ENCODE measurements at places on chromosomes 1 and 21.
A peak's percentile ranks its signal among the peaks of the same experiment; 100 is the strongest.

GRCh38 chr1:8572106-8572505 lies 245.3 kb downstream of the RERE start:
- no peak for DNase-seq

DNA sequence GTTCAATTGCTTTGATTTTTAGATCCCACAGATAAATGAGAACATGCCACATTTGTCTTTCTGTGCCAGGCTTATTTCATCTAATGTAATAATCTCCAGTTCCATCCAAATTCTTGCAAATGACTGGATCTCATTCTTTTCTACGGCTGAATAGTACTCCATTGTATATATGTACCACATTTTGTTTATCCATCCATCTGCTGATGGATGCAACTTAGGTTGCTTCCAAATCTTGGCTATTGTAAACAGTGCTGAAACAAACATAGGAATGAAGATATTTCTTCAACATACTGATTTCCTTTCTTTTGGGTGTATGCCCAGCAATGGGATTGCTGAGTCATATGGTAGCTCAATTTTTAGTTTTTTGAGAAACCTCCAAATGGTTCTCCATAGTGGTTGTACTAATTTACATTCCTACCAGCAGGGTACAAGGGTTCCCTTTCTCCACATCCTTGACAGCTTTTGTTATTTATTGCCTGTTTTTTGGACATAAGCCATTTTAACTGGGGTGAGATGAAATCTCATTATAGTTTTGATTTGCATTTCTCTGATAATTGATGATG lies 344.4 kb downstream of the KCTD3 start:
- DNase-seq = no peak

- peak; percentile 17 for DNase-seq
Measured at GRCh38 chr1:24421502-24421901, 5.9 kb downstream of the NIPAL3 start.

DNA sequence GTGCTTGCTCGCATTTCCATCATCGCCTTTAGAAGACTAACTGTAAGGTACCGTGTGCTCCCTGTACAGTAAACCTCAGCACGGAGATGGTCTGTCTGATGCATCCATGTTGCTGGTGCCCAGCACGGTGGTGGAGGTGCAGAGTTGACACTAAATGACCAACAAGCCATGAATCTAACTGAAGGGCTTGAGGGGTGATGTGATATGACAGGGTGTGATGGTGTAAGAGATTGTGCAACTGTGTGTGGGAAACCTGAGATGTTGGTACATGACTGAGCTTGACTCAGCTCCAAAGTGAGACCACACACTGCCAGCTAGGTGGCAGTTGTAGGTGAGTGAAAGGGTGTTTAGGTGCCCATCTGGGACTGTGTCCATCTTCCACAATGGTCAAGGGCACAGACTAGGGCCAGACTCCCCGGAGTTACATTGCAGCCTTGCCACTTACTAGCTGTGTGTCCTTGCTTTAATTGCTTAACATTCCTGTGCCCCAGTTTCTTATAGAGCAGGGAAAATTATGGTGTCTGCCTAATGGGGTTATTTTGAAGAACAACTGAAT lies 21.4 kb downstream of the SLC2A1 start:
- no peak for DNase-seq

- peak; percentile 84 for DNase-seq
Measured at GRCh38 chr1:56709269-56709880, 64.3 kb downstream of the PRKAA2 start.

DNA sequence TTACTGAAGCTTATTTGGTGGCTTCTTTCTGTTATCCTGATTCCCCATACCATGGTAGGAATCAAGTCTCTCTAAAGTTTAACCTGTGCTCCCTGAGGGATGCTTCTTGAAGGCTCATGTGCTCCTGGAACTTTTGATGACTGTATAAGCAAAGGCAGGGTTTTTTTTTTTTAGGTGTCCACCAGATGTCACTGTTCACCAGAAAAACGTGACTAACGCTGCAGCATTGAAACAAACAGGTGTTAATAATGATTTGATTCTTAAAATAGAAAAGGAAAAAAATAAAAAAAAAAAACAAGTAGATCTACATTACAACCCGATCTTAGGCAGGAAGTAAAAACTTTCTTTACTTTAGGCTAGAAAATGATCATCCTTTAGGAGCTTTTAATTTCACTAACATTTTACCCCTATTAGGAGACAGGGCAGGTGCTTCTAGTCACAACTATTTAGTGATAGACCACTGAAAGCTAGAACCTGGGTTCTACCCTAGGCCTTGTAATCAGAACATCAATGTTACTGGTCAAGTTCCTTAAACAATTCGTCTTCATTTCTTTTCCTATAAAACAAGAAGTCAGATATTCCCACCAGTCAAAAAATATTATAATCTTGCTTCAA lies 223.0 kb downstream of the PLA2G4A start:
- DNase-seq = peak; percentile 74

GRCh38 chr1:241465673-241466072 lies 53.9 kb downstream of the FH start:
- no peak for DNase-seq

DNA sequence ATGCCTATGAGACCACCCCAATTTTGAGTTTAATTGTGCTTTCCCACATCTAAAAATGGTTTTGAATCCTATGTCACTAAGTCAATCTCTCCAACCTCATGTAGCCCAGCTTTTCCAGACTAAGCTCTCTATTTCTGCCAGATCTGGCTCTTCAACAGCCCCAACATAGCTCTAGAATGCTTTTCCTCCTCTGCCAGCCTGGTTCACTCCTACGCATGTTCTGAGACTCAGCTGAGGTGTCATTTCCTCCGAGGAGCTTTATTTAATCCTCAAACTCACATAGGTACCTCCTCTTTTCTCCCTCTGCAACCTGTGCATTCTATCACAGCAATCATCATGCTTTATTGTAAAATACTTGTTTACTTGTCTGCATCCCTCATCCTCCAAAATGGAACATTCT lies 517.8 kb upstream of the BEND5 start:
- no peak for DNase-seq

- peak; percentile 43 for DNase-seq
Measured at GRCh38 chr1:203823306-203823705, 27.9 kb downstream of the ZBED6 start.

DNA sequence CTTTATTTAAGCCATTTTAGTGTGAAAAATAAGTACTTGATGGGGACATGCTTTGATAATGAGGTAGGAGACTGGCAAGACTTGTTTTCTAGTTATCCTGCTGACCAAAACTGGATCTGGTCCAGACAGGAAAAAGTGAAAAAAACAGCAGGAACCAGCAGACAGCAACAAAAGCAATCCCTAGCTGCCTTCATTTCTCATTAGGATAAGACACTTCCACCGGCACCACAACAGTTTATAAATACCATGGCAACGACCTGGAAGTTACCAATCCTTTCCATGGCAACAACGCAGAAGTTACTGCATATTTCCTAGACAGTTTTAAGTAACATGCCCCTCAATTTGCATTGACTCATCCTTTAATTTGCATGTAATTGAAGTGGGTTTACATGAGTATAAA lies 993.8 kb upstream of the NCAM2 start:
- DNase-seq = peak; percentile 12

DNA sequence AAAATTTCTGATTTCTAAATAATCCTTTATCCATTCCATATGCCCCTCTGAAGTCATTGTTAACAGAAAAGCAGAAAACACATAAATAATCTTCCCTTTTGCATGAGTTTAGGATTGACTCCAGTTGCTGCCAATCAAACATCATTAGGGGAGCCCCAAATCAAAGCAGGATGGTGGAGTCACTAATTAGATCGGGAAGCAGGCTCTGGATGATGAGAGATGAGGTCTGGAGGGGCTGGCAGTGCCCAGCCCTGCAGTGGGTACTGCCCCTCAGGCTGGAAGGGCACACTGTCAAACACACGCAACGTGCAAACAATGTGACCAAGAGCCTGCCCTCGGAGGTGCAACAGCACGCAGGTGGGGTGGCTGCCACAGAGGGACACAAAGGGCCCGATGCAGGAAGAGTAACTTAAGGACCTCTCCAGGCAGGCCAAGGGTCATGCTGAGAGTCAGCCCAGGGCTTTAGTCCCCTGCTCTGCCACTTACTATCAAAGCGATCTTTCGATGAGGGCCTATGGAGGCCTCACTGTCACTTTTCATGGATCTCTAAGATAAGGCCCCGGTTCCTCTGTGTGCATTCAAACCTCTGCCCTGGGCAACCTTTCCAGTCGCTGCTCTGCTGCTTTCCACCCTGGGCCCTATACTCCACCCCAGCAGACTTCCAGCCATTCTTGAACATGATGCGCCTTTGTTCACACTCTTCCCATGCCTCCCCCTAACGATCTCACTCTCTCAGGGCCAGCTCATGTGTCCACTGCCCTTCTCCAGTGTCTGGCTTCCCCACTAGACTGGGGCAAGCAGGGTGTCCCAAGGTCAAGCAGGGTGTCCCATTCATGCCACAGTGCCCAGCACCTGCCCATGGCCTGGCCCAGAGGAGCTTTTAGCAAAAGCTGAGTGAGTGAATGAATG lies 98.9 kb downstream of the DMRTB1 start:
- no peak for DNase-seq

DNA sequence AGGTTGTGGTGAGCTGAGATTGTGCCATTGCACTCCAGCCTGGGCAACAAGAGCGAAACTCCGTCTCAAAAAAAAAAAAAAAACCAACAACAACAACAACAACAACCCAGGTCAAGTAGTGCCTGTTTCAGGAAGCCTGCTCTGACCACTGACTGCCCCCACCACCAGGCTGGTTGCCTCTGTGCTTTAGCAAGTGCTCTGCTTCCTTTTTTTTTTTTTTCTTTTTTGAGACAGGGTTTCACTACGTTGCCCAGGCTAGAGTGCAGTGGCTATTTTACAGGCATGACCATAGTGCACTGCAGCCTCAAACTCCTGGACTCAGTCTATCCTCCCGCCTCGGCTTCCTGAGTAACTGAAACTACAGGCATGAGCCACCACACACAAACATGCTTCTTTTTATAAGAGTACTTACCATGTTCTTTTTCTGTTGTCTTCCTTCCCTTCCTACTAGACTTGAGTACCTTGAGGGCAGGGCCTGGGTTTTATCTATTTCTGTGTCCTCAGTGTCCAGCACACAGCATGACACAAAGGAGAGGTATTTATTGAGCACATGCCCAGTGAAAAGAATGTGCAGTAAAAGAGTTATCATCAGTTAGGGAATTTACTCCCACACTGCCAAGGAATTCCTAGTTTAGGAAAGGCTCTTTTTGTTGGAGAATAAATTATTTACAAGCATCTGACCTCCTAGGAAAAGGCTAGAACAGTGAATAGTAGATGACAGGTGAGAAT lies 9.9 kb upstream of the COA7 start:
- DNase-seq = no peak

- DNase-seq = no peak
Measured at GRCh38 chr1:173354937-173355280, 122.2 kb upstream of the PRDX6 start.

- DNase-seq = peak; percentile 34
Measured at GRCh38 chr1:24765308-24765988, 20.2 kb downstream of the CLIC4 start.

DNA sequence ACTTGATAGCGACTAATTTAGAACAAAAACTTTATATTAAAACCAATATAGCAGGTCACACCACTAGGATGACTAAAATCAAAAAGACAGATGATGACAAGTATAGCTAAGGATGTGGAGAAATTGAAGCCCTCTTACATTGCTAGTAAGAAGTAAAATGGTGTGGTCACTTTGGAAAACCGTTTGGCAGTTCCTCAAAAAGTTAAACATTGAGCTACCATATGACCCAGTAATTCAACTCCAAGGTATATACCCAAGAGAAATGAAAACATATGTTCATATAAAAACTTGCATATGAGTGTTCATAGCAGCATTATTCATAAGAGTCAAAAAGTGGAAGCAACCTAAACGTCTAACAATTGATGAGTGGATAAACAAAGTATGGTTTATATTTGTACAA lies 13.0 kb upstream of the SERINC2 start:
- DNase-seq = no peak

- DNase-seq = peak; percentile 75
Measured at GRCh38 chr1:50976890-50977574, 7.0 kb downstream of the CDKN2C start.

GRCh38 chr21:33202464-33203363 lies 27.0 kb upstream of the IFNAR2 start:
- DNase-seq = no peak

DNA sequence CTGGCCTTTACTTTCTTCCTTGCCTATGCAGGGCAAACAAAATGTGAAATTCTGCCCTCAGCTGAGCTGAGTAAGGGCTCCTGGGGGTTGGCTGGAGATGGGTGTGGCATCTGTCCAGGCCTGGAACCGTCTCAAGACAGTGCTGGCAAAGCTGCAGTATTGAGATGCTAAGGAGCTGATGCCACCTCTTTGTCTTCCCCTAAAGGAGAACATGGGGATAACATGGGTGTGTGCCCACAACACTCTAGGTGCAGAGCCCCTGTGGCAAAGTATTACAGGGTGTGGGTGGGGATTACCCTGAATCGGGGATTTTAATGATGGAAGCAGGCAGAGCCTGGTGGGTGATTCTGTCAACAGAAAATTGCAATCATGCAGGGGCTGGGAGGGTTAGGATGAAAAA lies 2.5 kb upstream of the ST3GAL3 start:
- peak; percentile 18 for DNase-seq

DNA sequence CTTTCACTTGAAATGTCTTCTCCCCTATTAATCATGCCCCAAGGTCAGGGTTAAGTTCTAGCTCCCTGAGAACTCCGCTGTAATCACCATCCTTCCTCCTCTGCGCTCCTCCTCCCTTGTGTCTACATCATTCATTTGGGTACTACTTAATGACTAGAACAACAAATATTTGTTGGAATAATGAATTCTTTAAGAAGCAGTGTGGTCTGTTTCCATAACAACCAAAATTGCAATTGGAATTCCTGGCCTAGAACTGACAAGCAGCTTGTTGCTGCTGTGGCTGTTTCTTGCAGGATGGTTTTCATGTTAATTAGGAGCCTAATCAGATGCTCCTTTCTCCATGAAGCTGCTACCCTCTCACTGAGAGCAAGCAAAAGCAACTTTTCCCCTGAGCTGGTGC lies 192.5 kb downstream of the ZZZ3 start:
- DNase-seq = no peak

- DNase-seq = no peak
Measured at GRCh38 chr1:77511440-77511840, 171.0 kb downstream of the ZZZ3 start.

DNA sequence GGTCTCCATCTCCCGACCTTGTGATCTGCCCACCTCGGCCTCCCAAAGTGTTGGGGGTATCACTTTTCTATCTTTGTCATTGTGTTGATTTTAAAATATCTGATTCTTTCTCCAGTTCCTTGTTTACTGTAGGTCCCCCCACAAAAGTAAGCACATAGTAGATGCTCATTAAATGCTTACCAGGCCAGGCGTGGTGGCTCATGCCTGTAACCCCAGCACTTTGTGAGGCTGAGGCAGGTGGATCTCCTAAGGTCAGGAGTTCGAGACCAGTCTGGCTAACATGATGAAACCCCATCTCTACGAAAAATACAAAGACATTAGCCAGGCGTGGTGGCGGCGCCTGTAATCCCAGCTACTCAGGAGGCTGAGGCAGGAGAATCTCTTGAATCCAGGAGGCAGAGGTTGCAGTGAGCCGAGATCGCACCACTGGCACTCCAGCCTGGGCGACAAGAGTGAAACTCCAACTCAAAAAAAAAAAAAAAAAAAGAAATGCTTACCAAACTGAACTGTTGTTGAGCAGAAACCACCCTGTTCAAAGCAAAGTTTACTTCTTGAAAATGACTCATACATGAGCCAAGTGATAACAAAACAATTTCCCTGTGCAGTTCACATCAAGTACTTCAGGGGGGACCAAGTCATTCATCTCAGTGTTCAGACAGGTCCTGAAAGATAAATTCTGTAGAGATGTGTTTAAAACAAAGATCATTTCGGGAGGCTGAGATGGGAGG lies 24.3 kb upstream of the NID1 start:
- DNase-seq = no peak

- peak; percentile 23 for DNase-seq
Measured at GRCh38 chr1:7576946-7577657, 194.0 kb upstream of the VAMP3 start.
